ENCODE measurements at places on chromosomes 13 and 19.

DNA sequence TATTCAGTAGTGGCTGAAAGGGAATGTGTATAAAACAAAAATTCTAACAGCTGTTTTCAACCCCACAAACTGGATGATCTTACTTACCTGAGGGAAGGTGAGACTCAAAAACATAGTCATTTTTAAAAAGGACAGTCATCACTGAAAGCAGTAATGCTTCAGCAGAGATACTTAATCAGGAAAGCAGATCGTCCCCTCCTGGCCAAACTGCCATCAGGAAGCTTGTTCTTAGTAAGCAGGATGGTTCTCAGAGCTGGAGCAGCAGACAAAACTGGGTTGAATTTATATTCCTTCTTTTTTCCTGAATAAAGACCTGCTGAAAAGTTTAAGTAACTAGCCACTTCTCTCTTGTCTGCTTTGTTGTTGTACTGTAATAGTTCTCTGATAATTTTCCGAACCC, 1156.5 kb downstream of the OLFM4 start:
- no peak for DNase-seq

GRCh38 chr13:28751175-28751960, 32.6 kb upstream of the SLC46A3 start:
- no peak for DNase-seq

DNA sequence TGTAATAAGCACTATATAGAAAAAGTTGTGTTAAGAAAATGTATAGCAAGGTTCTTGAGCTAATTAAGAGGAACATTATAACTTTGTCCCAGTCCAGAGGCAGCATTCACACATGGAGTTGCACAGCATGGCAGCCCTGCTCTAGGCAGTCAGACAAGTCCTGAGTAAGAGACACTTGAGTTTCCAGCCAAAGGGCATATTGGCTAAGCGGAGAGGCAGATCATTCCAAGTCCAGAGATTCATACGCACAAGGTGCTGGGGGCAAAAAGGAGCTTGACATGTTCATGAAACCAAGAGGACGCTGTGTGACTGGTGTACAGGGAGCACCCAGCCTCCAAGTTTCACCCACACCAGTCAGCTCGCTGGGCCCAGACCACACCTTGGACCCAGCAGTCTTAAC, 232.6 kb upstream of the IPO5 start:
- DNase-seq, result no peak

GRCh38 chr19:3556978-3557460, 367 bp downstream of the MFSD12 start:
- peak; percentile 56 for DNase-seq

DNA sequence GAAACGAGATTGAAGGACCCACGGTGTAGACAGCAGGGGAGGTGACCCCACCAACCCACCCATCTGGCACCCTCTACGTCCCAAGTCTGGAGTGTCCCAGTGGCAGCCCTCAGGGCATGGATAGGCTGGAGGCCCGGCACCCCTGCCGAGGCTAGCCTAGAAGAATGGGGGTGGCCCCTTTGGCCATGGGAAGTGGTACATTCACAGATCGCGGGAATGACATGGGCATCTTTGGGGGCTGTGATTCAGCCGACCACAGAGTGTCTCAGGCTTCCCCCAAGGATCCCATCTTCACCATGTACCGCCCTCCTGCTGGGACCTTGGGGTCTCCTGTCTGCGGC, 11.3 kb upstream of the MKNK2 start:
- DNase-seq, result no peak

DNA sequence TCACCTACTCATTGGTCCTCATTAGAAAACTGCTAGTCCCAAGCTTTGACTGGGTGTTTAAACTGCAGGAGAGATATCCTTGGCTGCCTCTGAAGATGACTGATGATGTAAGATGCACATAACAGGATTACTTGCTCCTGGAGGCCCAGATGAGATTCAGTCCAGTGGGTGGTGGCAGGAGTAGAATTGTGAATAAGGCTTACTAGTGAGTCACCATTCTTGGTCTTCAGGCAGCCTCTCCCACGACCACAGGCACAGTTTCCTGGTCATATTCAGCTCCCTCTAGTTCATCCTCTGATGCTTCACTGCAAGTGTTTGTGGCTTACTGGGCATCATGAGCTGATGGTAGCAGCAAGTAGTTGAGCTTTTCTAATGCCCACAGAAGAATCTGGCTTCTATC, 12.1 kb downstream of the SERTM1 start:
- no peak for DNase-seq

DNA sequence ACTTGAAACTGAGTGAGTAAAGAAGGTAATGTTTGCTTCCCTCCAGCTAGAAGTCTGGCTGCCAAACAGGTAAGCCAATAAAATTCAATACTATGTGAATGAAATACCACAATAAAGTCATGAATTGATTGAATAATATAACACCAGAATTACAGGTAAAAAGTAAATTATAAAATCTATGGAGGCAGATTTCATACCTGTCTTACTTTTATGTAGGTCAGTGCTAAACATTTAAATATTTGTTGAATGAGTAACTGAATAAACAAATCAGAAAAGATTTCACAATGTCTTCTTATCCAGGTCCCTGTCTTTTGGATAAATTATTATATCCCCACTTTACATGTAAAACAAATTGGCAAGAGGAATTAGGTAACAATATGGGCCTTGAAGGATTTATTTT, 62.7 kb downstream of the MICU2 start:
- DNase-seq, result no peak

DNA sequence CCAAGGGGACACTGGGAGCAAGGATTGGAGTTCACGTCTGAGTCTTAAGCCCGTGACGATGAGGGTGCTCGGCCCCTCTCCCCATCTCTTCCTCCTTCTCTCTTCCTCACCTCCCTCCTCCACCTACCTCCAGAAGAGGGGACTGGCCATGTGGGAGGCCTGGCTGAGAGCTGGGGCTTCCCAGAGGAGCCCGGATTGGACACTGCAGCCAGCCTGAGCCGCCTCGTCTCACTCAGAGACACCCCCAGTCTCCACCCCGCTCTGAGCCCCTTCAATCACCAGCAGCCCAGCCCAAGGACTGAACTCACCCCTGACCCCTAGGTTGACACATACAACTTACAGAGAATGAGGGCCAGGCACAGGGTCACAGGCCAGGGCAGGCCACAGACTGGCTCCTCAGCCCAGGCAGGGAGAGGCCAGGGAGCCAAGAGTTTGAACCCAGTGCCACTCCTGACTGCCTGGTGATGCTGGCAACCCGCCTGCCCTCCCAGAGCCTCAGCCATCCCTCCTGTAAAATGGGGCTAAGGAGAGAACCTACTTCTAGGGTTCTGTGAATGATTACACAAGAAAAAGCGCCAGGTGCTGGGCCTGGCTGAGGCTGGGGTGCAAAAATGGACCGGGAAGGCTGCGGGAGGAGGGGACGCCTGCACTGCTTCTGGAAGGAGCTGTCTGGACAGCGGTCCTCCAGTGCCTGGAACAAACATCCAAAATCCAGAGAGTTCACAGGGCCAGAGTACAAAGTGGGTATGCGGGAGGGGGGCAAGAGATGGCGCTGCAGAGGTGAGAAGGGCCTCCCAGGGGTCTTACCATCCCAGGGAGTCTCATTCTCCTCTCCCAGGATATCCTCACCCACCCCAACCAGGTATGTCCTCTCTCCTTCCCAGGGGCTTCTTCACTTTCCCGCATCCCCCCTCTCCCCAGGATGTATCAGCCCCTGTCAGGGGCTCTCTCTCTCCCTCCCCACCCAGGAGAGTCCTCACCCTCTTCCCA, 1.1 kb downstream of the CD79A start:
- no peak for DNase-seq

GRCh38 chr13:24670961-24671381, 9.2 kb upstream of the ATP12A start:
- DNase-seq, result peak; percentile 8

- no peak for DNase-seq
Observed at GRCh38 chr19:49981603-49982593, 20.9 kb upstream of the SIGLEC11 start.

DNA sequence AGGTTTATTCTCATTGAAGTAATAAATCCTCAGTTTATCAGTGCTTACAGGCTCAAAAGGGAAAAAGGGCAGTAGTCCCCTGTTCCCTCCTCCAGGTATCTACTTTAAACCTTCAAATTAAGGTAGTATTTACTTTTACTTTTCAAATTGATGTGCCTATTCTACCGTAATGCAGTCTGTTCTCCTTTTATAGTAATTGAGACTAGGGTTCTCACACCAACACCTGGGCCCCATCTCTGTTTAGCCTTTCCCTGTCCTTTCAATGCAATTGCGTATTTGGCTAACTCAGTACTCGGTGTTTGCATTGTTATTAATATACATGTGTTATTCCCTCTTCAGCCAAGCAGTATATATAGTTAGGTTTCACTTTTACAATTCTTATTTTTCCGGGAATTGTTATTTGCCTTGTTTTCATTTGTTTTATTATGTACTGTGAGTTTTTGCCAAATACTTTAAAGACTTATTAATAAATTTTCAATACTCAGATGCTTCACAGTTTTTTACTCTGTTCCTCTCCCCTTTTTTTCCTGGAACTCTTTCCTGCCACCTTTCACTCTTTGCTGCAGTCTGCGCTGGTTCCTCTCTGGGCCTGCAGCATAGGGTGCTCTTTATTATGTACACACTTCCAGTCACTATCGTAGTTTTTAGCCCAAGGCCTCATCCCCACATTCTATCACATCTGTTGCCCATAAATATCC, 30.3 kb downstream of the USPL1 start:
- DNase-seq, result no peak

DNA sequence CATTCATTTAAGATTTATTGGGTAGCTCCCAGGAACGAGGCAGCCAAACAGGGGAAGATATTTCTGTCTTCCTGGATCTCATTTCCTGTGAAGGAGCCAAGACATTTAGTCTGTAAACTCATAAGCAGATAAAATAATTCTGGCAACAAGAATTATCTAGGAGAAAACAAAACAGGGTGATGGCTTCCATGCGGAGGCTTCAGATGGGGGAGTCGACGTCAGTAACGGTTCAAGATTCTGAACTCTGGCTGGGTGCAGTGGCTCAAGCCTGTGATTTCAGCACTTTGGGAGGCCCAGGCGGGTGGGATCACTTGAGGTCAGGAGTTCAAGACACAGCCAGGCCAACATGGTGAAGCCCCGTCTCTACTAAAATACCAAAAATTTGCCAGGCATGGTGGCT, 1.3 kb downstream of the GNA15 start:
- no peak for DNase-seq

- no peak for DNase-seq
Observed at GRCh38 chr13:99246100-99246499, 12.1 kb downstream of the GPR18 start.

DNA sequence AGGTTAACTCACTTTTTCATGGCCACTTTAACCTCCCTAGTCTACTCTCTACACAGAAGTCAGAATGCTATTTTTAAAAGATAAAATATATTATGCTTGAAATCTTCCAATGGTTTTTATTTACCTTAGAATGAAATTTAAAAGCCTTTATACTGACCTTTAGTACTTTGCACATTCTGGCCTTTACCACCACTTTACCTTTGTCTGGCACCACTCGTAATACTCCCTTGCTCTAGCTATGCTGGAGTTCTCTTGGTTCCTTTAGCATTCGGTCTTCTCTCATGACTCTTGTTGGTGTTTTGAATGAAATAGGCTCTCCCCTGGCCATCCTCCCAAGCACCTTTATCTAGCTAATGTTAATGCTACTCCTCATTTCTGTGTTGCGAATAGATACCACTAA, 310.8 kb downstream of the GPC5 start:
- no peak for DNase-seq

DNA sequence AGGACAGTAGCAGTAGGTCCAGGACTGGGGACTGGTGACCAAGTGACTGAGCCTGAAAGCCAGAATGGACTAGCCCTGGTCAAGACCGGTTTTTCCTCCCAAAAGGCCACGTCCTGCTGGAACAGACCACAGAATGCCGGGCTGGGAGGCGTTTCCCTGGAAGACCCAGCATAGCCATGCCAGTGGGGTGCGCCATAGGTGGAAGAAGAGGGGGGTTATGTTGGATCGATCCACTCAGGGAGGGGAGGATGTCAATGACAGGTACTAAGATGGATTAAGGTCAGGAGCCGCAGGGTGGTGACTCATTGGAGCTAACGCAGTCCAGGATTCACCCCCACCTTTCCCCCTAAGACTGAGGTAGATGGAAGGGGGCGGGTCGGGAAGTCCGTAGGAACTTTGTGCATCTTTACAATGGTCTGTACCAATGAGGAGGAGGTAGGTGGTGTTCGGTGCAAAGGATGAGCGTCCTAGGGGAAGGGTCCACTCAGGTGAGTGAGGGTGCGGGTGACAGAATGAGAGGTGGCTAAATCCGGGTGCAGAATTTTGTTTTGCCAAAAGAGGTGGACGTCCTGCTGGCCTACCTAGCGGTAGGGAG, 21.0 kb downstream of the VASP start:
- DNase-seq, result no peak

- DNase-seq, result no peak
Observed at GRCh38 chr19:2462635-2463421, 6.1 kb upstream of the LMNB2 start.

- DNase-seq, result no peak
Observed at GRCh38 chr13:65103351-65103750, 2126.8 kb downstream of the PCDH9 start.

DNA sequence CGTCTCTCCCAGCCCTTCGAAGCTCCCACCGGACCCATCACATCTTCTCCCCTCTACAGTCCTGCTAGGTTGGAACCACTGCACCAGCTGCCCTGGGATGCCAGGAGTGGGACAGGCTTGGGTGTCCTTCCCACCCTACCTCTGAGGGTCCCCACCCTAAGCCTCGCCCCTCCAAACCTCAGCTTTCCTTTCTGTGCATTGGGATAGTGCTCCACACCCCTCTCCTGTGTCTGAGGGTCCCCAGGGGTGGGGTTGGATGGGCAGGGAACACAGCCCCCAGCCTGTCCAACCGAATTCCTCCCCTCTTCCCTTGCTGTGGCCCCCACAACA, 1.9 kb upstream of the BCL3 start:
- DNase-seq, result peak; percentile 0

DNA sequence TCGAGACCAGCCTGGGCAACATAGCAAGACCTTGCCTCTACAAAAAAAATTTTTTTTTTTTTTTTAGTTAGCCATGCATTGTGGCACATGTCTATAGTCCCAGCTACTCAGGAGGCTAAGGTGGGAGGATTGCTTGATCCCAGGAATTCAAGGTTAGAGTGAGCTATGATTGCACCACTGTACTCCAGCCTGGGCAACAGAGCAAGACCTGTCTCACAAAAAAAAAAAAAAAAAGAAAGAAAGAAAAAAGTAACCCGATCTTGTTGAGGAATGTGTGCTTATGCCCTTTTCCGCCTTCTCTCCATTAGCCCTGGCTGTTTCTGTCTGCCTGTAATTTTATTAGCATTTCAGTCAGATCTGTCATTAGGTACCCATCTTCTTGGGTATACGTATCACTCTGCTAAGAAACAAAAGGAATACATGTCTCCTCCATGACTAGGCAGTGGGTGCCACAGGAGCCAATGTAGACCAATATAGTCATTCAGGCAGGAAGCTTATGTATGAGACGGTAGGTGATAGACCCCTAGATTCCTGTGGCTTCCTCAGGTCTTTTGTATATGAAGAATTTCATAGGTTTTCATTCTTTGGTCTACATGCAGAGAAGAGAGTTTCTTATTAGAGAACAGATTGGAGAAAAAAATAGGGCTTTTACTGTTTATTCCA, 59.6 kb upstream of the NPAS1 start:
- DNase-seq, result no peak

Data from CD4-positive, alpha-beta T cell treated with Interleukin-17A for 1 hour (primary cell).